ENCODE measurements at places on chromosomes 2 and 18.

- DNase-seq: peak; percentile 30
These were observed 132.2 kb downstream of the FMNL2 start for GRCh38 chr2:152466980-152467676.

GRCh38 chr2:83894976-83895375, 564.1 kb downstream of the SUCLG1 start:
- no peak for DNase-seq

DNA sequence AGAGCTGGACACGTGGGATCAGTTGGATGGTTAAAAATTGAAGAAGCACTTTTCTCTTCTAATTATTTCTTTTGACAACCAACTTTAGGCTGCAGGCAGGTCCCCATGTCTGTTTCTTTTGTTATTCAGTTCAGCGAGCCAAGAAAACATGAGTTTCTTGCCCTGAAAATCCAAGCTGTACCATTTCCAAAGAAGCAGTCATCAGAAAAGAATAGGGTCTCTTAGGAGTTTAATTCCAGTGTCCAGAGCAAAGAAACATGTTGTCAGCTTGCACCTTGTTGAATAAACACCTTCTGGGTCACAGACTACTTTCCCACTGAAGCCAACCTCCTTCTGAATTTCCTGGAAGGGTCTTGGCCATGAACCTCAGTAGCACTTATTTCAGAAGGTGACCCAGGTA, 170.5 kb upstream of the COPS8 start:
- DNase-seq: no peak

GRCh38 chr2:138581909-138582308, 80.3 kb downstream of the SPOPL start:
- no peak for DNase-seq

GRCh38 chr2:144645083-144645778, 125.3 kb upstream of the ZEB2 start:
- no peak for DNase-seq

- no peak for DNase-seq
These were observed 939.0 kb upstream of the CRIM1 start for GRCh38 chr2:35416391-35417140.

- DNase-seq: no peak
These were observed 89.8 kb downstream of the PRPF40A start for GRCh38 chr2:152627351-152627957.

GRCh38 chr2:96304606-96305005, 740 bp downstream of the SNRNP200 start:
- DNase-seq: no peak

GRCh38 chr2:54500404-54501205, 44.5 kb downstream of the SPTBN1 start:
- no peak for DNase-seq

All from OCI-LY7 (cell line).